ENCODE measurements at places on chromosomes 16 and 17.

DNA sequence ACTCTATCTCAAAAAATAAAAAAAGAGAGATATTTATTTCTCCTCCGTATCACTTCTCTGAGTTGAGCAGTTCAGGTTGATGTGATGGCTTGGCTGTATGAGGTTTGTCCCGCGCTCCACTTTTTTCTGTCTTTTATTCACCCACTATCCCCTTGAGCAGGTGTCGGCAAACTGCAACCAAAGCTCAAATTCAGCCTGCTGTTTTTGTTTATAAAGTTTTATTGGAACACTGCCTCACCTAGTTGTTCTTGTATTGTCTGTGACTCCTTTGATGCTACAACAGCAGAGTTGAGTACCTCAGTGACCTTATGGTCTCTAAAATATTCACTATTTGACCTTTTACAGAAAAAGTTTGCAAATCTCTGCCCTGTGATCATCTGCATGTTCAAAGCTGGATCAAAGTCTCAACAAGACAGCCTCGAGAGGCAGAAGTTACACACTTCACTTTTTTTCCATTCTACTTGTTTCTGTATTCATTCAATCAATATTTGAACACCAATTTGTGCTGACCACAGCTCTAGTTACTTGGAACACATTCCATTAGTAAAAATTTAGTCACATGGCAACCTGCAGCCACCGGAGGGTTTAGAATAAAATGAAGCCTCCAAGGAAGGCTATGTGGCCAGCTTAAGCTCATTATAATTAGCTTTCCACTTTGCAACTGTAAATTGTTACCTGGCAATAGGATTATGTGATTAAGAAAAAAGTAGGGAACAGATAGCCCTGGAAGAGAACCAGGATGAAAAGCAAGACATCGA lies 945.8 kb downstream of the KCNJ2 start:
- H3K27ac ChIP-seq: no peak overlapping the region
- no peaks in the 10 kb centered on the region for H3K27me3 ChIP-seq
- no peak overlapping the region for H3K4me3 ChIP-seq
- H3K36me3 ChIP-seq: no peaks in the 10 kb centered on the region
- DNase-seq: no peak

DNA sequence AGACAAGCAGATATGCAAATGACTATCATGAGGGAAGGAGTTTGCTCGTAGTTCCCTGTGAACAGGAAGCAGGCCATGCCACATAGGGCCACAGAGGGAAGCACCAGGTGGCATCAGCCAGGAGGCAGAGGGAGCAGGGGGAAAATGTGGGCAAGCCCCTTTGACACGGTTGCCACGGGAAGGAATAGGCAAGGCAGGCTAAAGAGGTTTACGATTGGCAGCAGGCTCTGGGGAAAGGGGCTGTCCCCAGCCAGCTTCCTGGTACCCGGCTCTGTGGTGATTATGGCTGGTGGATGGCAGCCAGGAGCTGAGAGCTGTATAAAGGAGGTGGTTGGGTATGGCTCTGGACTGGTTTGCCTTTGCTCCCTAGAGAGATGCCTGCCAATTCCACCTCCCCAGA lies 848 bp downstream of the CES3 start:
- peaks cover 22% of the 10 kb centered on the region for H3K4me1 ChIP-seq
- H3K4me3 ChIP-seq: no peak overlapping the region
- peak; percentile 83 for DNase-seq
- H3K27me3 ChIP-seq: no peaks in the 10 kb centered on the region
- H3K27ac ChIP-seq: peak overlapping the region; percentile 26
- peaks cover 9% of the 10 kb centered on the region for H3K36me3 ChIP-seq

- H3K36me3 ChIP-seq: peaks cover 96% of the 10 kb centered on the region
- H3K4me3 ChIP-seq: no peak overlapping the region
- peaks cover 32% of the 10 kb centered on the region for H3K4me1 ChIP-seq
- DNase-seq: no peak
- peak overlapping the region; percentile 47 for H3K27ac ChIP-seq
These were observed 11.3 kb downstream of the TIMM22 start for GRCh38 chr17:1008008-1008761.

- no peak overlapping the region for H3K4me3 ChIP-seq
- H3K36me3 ChIP-seq: no peaks in the 10 kb centered on the region
- no peaks in the 10 kb centered on the region for H3K4me1 ChIP-seq
- H3K27me3 ChIP-seq: no peaks in the 10 kb centered on the region
- H3K27ac ChIP-seq: no peak overlapping the region
- no peak for DNase-seq
These were observed 357.9 kb upstream of the ZFHX3 start for GRCh38 chr16:73405851-73406250.

DNA sequence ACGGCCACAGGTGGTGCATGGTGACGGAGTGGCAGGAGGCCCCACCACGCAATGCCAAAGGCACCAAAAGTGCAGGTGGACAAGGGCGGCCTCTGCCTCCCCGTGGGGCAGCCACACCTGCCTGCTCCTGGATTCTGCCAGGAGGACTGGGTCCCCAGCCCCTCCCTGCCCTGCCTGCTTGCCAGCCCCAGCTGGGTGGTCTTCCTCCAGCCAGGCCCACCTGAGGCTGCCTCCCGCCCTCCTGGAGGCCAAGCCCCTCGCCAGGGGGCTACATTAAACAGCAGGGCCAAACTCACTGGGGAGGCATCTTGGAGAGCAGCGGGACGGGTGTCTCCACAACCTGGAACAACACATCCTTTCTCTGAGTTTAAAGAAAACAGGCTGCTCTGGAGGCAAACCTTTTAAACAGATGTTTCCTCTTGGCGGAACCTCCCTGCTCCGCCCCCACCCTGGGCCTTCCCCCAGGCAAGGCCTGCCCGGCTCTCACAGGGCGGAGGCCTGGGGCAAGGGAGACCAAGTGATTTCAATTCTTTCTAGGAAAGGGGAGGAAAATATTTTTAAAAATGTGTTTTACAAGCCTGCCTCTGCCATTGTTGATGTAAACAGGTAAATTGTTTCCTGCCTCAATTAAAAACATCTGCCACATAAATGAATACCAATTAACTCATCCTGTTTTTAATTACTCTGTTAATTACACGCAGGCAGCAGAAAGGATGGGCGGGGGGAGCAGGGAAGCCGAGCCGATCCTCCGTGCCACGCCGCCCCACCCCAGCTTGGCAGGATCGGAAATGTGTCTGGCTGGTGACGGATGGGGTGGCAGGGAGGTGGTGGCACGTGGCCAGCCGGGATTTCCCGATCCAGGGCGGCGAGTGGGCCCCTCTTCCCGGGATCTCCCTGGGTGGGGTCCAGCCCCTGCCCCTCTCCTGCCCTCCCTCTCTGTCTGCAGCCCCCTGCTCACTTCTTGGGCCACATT lies 54.4 kb upstream of the PABPN1L start:
- DNase-seq: peak; percentile 78
- peaks cover 31% of the 10 kb centered on the region for H3K4me1 ChIP-seq
- H3K36me3 ChIP-seq: no peaks in the 10 kb centered on the region
- no peaks in the 10 kb centered on the region for H3K27me3 ChIP-seq
- H3K4me3 ChIP-seq: no peak overlapping the region
- H3K27ac ChIP-seq: peak overlapping the region; percentile 41

DNA sequence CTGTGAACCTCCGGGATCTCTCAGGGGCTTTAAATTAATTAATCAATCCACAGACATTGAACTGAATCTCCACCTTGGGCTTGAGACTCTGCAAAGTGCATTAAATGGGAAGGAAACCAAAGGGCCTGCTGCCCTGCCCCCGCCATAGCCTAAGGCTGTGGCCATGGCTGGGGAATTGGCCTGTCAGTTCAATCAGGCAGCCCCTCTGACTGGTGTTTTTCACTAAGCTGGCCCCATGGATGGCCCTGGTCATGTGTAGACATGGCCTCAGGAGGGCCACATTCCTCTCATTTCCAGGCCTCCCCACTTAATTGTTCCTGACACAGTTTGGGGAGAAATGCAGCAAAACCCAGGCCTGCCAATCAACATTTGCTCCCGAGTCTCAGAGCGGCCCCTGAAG lies 499.8 kb downstream of the WWOX start:
- DNase-seq: no peak
- H3K27ac ChIP-seq: no peak overlapping the region
- H3K36me3 ChIP-seq: no peaks in the 10 kb centered on the region
- no peaks in the 10 kb centered on the region for H3K4me1 ChIP-seq

GRCh38 chr16:66357523-66357928 lies 9.0 kb upstream of the CDH5 start:
- DNase-seq: no peak
- H3K27me3 ChIP-seq: no peaks in the 10 kb centered on the region
- H3K4me3 ChIP-seq: no peak overlapping the region
- H3K36me3 ChIP-seq: no peaks in the 10 kb centered on the region

DNA sequence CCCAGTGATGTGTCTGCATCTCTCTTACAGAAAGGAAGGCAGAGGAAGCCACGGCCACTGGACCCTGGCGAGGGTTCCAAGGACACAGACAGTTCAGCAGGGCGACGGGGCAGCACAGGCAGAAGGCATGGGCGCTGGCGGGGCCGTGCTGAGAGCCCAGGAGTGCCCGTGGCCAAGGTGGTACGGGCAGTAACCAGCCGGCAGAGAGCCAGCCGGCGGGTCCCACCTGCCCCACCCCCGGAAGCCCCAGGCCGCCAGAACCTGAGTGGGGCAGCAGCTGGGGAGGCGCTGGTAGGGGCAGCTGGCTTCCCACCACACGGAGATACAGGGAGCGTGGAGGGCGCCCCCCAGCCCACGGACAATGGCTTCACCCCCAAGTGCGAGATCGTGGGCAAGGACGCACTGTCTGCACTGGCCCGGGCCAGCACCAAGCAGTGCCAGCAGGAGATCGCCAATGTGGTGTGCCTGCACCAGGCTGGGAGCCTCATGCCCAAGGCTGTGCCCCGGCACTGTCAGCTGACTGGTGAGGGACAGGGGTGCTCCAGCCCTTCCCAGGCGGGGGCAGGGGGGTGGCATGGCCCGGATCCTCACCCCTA lies 7.8 kb downstream of the XYLT2 start:
- H3K4me1 ChIP-seq: no peaks in the 10 kb centered on the region
- DNase-seq: no peak
- H3K27me3 ChIP-seq: no peaks in the 10 kb centered on the region
- H3K36me3 ChIP-seq: peaks cover 61% of the 10 kb centered on the region
- no peak overlapping the region for H3K27ac ChIP-seq

DNA sequence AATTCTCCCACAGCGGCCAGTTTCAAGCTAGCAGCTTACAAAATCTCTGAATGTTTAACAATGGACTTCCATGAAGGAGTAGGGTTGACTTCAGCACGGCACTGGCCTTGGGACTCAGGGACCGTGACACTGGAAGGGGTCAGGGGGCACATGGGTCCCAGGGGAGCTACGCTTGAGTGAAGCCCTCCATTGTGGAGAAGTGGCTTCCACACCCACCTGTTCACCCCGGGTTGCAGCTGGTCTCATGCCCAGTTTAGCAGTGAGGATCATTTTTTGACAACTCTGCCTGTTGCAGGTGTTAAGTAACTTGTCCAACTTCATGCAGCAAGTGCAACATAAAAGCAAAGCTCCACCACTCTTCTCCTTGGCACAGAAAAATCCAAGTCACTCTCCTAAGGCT lies 510.2 kb downstream of the CDH13 start:
- H3K27me3 ChIP-seq: no peaks in the 10 kb centered on the region
- H3K4me1 ChIP-seq: no peaks in the 10 kb centered on the region
- no peaks in the 10 kb centered on the region for H3K36me3 ChIP-seq
- peak overlapping the region; percentile 3 for H3K27ac ChIP-seq
- DNase-seq: no peak

GRCh38 chr17:63435681-63436522 lies 10.2 kb downstream of the CYB561 start:
- peak; percentile 80 for DNase-seq
- H3K27ac ChIP-seq: peak overlapping the region; percentile 51
- no peak overlapping the region for H3K4me3 ChIP-seq
- no peaks in the 10 kb centered on the region for H3K36me3 ChIP-seq
- H3K4me1 ChIP-seq: peaks cover 80% of the 10 kb centered on the region
- H3K27me3 ChIP-seq: no peaks in the 10 kb centered on the region

- H3K4me3 ChIP-seq: peak overlapping the region; percentile 63
- H3K27me3 ChIP-seq: no peaks in the 10 kb centered on the region
- H3K4me1 ChIP-seq: no peaks in the 10 kb centered on the region
- H3K27ac ChIP-seq: peak overlapping the region; percentile 91
These were observed 123.0 kb downstream of the GOSR1 start for GRCh38 chr17:30600060-30600829.

GRCh38 chr17:5694551-5694950 lies 110.2 kb upstream of the NLRP1 start:
- no peaks in the 10 kb centered on the region for H3K36me3 ChIP-seq
- H3K27ac ChIP-seq: no peak overlapping the region
- H3K4me3 ChIP-seq: no peak overlapping the region
- DNase-seq: no peak
- no peaks in the 10 kb centered on the region for H3K4me1 ChIP-seq

- peaks cover 8% of the 10 kb centered on the region for H3K4me1 ChIP-seq
- no peaks in the 10 kb centered on the region for H3K27me3 ChIP-seq
- no peak overlapping the region for H3K27ac ChIP-seq
- peak overlapping the region; percentile 76 for H3K4me3 ChIP-seq
These were observed 232.7 kb downstream of the MRTFB start for GRCh38 chr16:14303639-14304394.

- no peak overlapping the region for H3K27ac ChIP-seq
- H3K4me3 ChIP-seq: no peak overlapping the region
- no peaks in the 10 kb centered on the region for H3K4me1 ChIP-seq
- H3K27me3 ChIP-seq: no peaks in the 10 kb centered on the region
These were observed 28.7 kb downstream of the BRIP1 start for GRCh38 chr17:61834610-61835009.

DNA sequence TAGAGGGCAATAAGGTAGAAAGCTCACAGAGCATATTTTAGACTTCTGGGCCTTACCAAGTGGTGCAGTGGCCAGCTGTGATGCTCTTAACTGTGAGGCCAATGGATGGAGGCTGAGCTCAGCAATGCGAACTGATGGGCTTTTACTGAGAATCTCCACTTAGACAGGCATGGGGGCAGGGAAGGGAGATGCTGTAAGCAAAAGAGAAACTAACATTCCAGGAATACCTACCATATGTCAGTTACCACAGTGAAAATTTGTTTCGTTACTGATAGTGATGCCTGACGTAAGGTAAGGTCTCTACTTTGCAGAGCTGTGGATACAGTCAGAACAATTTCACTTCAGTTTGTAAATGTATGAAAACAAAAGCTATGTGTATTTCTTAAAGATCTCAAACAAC lies 250.6 kb upstream of the ZFHX3 start:
- no peak overlapping the region for H3K4me3 ChIP-seq
- no peak for DNase-seq
- no peaks in the 10 kb centered on the region for H3K27me3 ChIP-seq
- H3K4me1 ChIP-seq: no peaks in the 10 kb centered on the region

- H3K27me3 ChIP-seq: no peaks in the 10 kb centered on the region
- no peaks in the 10 kb centered on the region for H3K36me3 ChIP-seq
- no peak overlapping the region for H3K4me3 ChIP-seq
- no peaks in the 10 kb centered on the region for H3K4me1 ChIP-seq
These were observed 10.0 kb upstream of the PRR29 start for GRCh38 chr17:63988127-63988478.
